ENCODE measurements at places on chromosomes 2 and 18. TPM values are rescaled to one million over a fixed set of nuclear protein-coding genes. Genes with fewer than 3 reads are reported as not detected.

GRCh38 chr2:73837847-73838585 is 9.3 kb downstream of the STAMBP start:
- H3K36me3 ChIP-seq = peaks cover 49% of the 10 kb centered on the region
- H3K27ac ChIP-seq = peak overlapping the region; percentile 19
- no peak for DNase-seq
- H3K4me3 ChIP-seq = no peak overlapping the region
- H3K27me3 ChIP-seq = no peaks in the 10 kb centered on the region

GRCh38 chr2:101900375-101900774 is 91.4 kb upstream of the IL1R2 start:
- peak overlapping the region; percentile 90 for H3K27ac ChIP-seq
- H3K4me3 ChIP-seq = peak overlapping the region; percentile 24
- peaks cover 21% of the 10 kb centered on the region for H3K36me3 ChIP-seq
- H3K27me3 ChIP-seq = peaks cover 10% of the 10 kb centered on the region
- peak; percentile 82 for DNase-seq

GRCh38 chr2:85878719-85879370 is 9.9 kb downstream of the ST3GAL5 start:
- H3K4me1 ChIP-seq = peaks cover 34% of the 10 kb centered on the region
- no peak for DNase-seq
- H3K4me3 ChIP-seq = no peak overlapping the region
- H3K36me3 ChIP-seq = peaks cover 20% of the 10 kb centered on the region
- peak overlapping the region; percentile 27 for H3K27ac ChIP-seq

GRCh38 chr18:63476668-63477067 is at the start of gene SERPINB5:
Gene SERPINB5, plus strand, starts transcription at chr18:63476958. Its CDS starts 7,471 bp downstream, at chr18:63484429.
- DNase-seq = no peak
- no peak within 1 kb of the TSS for H3K4me3 ChIP-seq

DNA sequence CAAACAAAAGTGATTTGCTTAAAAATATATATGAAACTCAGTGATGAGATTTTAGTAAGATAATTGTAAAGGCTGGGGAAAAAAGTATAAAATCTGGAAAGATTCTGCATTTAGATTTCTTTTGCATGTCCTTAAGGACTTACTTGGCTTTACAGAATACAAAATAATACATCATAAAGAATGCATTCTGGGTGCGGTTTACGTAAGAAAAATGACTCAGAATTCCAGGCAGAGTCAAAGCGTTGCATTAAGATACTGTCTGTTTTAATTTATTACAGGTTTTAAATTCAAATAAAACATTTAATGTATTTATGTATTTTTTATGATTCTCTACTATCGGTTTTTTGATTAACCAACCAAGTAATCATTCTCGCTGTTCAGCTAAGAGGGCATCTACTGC is 178.0 kb downstream of the SH3BP4 start:
- no peaks in the 10 kb centered on the region for H3K36me3 ChIP-seq
- no peaks in the 10 kb centered on the region for H3K4me1 ChIP-seq
- DNase-seq = no peak

DNA sequence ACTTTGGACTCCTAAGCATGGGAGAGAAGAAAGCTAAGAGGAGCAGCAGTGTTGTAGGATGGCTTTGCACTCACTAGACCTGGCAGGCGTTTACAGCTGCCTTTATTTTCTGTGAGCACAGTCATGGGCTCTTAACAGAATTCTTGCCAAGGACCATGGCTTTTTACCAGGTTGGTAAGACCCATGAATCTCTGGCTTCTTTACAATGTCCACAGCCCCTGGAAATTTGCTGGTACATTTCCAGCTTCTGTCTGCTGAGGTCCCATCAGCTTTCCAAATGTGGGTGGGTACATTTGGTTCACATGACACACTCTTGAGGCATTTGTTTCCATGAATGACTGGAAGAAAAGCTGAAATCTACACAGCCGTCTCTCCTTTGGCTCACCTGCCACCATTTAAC is 162.7 kb downstream of the PPP1R1C start:
- H3K4me3 ChIP-seq = no peak overlapping the region
- H3K27me3 ChIP-seq = no peaks in the 10 kb centered on the region
- H3K4me1 ChIP-seq = no peaks in the 10 kb centered on the region
- H3K27ac ChIP-seq = no peak overlapping the region

The UPP2 gene
- not detected for total RNA-seq

The OSBPL6 gene
- total RNA-seq = 3.3 TPM

The CCBE1 gene
- not detected for total RNA-seq

The GPR39 gene
- total RNA-seq = not detected

The OXER1 gene
- total RNA-seq = 0.14 TPM
